ENCODE measurements at places on chromosomes 5 and 9.

DNA sequence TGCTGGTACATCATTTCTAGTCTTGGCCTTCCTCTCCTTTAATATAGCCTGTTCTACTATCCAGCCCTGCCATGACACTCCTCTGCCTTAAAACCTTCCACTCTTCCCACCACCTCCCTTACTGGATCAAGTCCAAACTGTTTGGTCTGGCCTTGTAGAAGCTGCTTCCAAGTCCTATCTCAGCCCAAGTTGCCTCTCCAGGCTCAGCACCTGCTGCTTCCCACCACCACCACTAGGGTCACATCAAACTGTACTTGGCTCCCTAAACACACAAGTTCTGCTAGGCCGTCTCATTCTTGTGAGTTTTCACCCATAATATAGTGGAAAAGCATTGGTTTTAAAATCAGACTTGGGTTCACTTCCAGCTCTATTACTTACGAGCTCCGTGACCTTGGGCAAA lies 1.4 kb downstream of the NDUFA8 start:
- no peak overlapping the region for H3K27ac ChIP-seq
- H3K4me3 ChIP-seq: peak overlapping the region; percentile 42
- H3K27me3 ChIP-seq: peaks cover 11% of the 10 kb centered on the region
- H3K4me1 ChIP-seq: peaks cover 26% of the 10 kb centered on the region
- DNase-seq: no peak

- H3K36me3 ChIP-seq: no peaks in the 10 kb centered on the region
- no peak for DNase-seq
- H3K4me3 ChIP-seq: no peak overlapping the region
- peaks cover 4% of the 10 kb centered on the region for H3K4me1 ChIP-seq
- H3K27ac ChIP-seq: no peak overlapping the region
Observed at GRCh38 chr9:81374459-81375186, 314.7 kb downstream of the TLE1 start.

- H3K36me3 ChIP-seq: no peaks in the 10 kb centered on the region
- DNase-seq: no peak
- H3K27me3 ChIP-seq: peaks cover 45% of the 10 kb centered on the region
- no peak overlapping the region for H3K4me3 ChIP-seq
- no peaks in the 10 kb centered on the region for H3K4me1 ChIP-seq
Observed at GRCh38 chr5:73365301-73365853, 83.2 kb downstream of the FOXD1 start.

DNA sequence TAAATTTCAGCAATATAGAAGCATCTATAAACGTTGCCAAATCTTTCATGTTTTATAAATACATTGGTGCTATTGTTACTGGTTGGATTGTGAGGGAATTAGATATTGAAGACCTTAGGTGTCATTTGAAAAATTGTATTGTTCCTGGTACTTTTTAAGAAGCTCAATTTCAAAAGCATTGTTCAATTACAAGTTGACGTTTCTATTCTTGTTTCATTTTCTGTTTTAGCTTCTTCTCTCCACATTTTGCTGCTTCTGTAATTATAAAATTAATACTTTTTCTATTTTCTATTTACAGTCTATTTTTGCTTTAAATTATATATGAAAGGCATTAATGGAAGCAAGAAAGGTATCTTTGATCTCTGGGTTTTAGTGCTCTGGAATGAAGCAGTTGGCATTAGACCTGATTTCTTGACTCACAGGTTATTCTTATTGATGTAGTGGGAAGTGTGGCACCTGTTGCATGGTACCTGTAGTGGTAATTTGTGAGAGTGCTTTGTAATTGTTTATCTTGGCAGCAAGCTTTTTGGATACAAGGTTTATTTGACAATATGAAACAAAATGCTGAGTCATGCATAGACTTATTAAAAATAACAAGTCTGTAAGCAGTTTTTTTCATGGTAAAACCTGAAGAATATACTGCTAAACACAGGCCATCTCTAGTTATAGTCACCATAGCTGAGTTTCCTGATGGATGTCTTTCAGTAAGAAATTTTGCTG lies 13.2 kb downstream of the MACIR start:
- peak overlapping the region; percentile 44 for H3K4me3 ChIP-seq
- peaks cover 11% of the 10 kb centered on the region for H3K36me3 ChIP-seq
- H3K4me1 ChIP-seq: peaks cover 4% of the 10 kb centered on the region
- H3K27ac ChIP-seq: no peak overlapping the region
- no peaks in the 10 kb centered on the region for H3K27me3 ChIP-seq

DNA sequence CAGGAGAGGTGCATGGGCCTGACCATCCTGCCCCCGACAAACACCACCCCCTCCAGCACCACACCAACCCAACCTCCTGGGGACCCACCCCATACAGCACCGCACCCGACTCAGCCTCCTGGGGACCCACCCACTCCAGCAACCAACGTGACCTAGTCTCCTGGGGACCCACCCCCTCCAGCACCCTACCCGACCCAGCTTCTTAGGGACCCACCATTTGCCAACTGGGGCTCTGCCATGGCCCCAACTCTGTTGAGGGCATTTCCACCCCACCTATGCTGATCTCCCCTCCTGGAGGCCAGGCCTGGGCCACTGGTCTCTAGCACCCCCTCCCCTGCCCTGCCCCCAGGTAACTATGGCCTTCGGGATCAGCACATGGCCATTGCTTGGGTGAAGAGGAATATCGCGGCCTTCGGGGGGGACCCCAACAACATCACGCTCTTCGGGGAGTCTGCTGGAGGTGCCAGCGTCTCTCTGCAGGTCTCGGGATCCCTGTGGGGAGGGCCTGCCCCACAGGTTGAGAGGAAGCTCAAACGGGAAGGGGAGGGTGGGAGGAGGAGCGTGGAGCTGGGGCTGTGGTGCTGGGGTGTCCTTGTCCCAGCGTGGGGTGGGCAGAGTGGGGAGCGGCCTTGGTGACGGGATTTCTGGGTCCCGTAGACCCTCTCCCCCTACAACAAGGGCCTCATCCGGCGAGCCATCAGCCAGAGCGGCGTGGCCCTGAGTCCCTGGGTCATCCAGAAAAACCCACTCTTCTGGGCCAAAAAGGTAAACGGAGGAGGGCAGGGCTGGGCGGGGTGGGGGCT lies 4.6 kb downstream of the CEL start:
- H3K27me3 ChIP-seq: no peaks in the 10 kb centered on the region
- H3K4me3 ChIP-seq: no peak overlapping the region
- no peak overlapping the region for H3K27ac ChIP-seq
- H3K4me1 ChIP-seq: no peaks in the 10 kb centered on the region
- H3K36me3 ChIP-seq: peaks cover 3% of the 10 kb centered on the region
- no peak for DNase-seq

DNA sequence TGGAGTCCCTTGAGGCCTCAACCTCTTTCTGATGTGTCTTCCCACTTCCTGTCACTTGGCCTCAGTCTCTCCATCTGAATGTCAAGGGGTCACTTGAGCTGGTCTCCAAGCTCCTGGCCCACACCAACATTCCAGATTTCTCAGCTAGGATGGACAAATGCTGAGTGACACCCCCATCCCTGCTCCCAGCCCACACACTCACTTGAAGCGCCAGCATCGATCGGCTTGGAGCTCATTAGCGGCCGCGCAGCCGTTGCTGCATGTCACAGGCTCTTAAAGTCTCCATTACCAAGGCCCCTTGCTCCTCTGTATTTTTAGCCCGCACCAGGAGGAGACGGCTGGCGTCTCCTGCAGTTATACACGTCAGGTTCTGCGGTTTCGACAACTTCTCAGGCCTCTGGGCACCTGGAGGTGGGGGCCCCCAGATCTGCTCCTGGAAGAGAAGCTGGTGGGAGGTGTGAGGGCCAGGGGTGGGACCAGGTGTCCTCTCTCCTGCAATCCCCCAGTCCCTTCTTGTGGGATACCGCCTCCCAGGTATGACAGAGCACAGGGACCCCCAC lies 33.4 kb upstream of the ARAP3 start:
- no peaks in the 10 kb centered on the region for H3K36me3 ChIP-seq
- DNase-seq: no peak
- no peak overlapping the region for H3K27ac ChIP-seq
- H3K27me3 ChIP-seq: peaks cover 37% of the 10 kb centered on the region
- H3K4me3 ChIP-seq: no peak overlapping the region

DNA sequence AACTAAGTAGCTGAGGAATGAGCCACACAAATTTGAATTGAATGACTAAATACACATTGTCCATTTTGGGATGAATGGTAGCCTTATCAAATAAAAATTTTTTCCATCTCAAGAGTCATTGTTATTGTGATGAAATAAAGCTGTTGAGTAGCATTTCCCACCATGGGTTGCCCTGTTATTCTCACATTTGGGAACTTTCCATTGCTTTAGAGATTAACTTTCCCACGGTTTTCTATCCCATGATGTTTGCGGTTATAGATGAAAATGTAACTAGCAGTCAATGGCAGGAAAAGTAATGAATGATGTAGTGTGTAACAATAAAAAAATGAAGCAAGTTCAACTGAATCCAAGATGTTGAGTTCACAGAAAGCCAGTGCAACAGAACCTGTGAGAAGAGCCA lies 59.9 kb upstream of the PLPP1 start:
- H3K27ac ChIP-seq: no peak overlapping the region
- H3K4me1 ChIP-seq: peaks cover 5% of the 10 kb centered on the region
- DNase-seq: no peak
- no peak overlapping the region for H3K4me3 ChIP-seq

GRCh38 chr9:121281614-121282276 lies 13.8 kb downstream of the GSN start:
- no peak for DNase-seq
- H3K4me3 ChIP-seq: no peak overlapping the region
- H3K27me3 ChIP-seq: no peaks in the 10 kb centered on the region
- H3K4me1 ChIP-seq: peaks cover 49% of the 10 kb centered on the region
- no peak overlapping the region for H3K27ac ChIP-seq
- peaks cover 42% of the 10 kb centered on the region for H3K36me3 ChIP-seq

DNA sequence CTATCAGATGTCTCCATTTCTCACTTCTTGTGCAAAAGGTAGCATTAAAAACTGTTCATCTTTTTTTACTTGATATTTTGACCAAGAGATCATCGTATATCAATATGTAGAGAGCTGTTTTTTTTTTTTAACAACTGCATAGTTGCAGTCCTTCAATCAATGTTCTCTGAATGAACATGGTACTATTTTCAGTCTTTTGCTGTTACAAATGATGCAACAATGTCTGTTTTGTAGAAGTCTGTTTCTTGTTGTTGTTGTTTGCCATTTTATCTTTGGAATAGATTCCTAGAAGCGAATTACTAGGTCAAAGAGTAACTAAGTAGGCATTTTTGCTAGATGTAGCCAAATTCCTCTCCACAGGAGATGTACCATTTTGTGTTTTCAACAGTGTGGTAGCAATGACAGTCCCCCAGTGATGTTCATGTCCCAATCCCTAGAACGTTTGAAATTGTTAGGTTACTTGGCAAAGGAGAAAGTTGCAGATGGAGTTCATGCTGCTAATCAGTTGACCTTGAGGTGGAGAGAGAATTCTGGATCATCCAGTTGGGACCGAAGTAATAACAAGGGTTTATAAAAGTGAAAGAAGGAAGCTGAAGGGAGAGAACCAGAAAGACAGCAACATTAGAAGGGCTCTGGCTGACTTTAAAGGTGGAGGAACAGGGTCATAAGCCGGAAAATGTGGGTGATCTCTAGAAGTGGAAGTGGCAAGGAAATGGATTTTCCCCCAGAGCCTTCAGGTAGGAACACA lies 6.3 kb downstream of the MTREX start:
- no peak for DNase-seq
- peaks cover 21% of the 10 kb centered on the region for H3K36me3 ChIP-seq
- no peak overlapping the region for H3K4me3 ChIP-seq
- peak overlapping the region; percentile 65 for H3K27ac ChIP-seq
- peaks cover 62% of the 10 kb centered on the region for H3K4me1 ChIP-seq
- no peaks in the 10 kb centered on the region for H3K27me3 ChIP-seq

GRCh38 chr5:17330386-17330785 lies 113.0 kb downstream of the BASP1 start:
- H3K27ac ChIP-seq: no peak overlapping the region
- no peak for DNase-seq
- H3K27me3 ChIP-seq: no peaks in the 10 kb centered on the region
- H3K4me3 ChIP-seq: no peak overlapping the region

- no peak overlapping the region for H3K27ac ChIP-seq
- H3K4me3 ChIP-seq: no peak overlapping the region
- H3K4me1 ChIP-seq: no peaks in the 10 kb centered on the region
Observed at GRCh38 chr5:5231576-5231975, 91.4 kb downstream of the ADAMTS16 start.

GRCh38 chr9:93606187-93606586 lies 29.8 kb downstream of the PHF2 start:
- no peak overlapping the region for H3K27ac ChIP-seq
- no peak overlapping the region for H3K4me3 ChIP-seq
- peaks cover 15% of the 10 kb centered on the region for H3K4me1 ChIP-seq
- H3K27me3 ChIP-seq: no peaks in the 10 kb centered on the region
- peaks cover 37% of the 10 kb centered on the region for H3K36me3 ChIP-seq

- no peaks in the 10 kb centered on the region for H3K36me3 ChIP-seq
- no peak overlapping the region for H3K4me3 ChIP-seq
- no peak for DNase-seq
Observed at GRCh38 chr5:103442750-103443149, 119.8 kb downstream of the NUDT12 start.

- H3K36me3 ChIP-seq: peaks cover 14% of the 10 kb centered on the region
- H3K4me1 ChIP-seq: peaks cover 25% of the 10 kb centered on the region
- H3K4me3 ChIP-seq: no peak overlapping the region
- no peak overlapping the region for H3K27ac ChIP-seq
- DNase-seq: no peak
Observed at GRCh38 chr9:137396227-137396626, 26.7 kb downstream of the EXD3 start.

DNA sequence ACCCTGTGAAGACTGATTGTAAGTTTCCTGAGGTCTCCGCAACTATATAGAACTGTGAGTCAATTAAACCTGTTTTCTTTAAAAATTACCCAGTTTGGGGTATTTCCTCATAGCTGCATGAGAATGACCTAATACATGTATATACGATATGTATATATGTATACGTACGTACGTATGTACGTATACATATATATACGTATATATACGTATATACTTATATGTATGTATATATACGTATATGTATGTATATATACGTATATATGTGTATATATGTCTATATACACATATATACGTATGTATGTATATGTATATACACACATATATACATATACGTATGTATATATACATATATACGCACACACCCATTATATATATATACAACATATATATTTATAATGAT lies 1153.0 kb upstream of the CDH18 start:
- H3K27me3 ChIP-seq: no peaks in the 10 kb centered on the region
- H3K36me3 ChIP-seq: no peaks in the 10 kb centered on the region
- no peak for DNase-seq

DNA sequence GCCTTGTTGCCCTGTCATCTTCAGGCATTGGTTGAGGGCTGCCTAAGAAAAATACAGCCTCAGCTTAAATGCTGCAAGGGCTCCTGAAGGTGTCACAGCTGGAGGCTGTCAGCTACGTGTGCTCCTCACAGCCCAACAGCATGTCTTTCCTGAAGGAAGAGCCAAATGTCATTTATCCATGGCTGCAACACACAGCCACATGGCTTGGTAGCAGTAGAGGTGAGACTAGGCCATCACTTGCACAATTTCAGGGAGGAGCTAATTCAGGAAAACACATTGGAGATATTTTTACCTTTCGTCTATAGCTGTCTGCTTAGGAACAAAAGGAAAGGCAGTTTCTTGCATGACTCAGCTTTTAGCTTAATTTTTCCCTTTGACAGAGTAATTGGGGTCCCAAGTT lies 260.7 kb downstream of the SYK start:
- H3K4me1 ChIP-seq: peaks cover 37% of the 10 kb centered on the region
- H3K4me3 ChIP-seq: no peak overlapping the region
- DNase-seq: no peak
- H3K27me3 ChIP-seq: peaks cover 12% of the 10 kb centered on the region

GRCh38 chr9:445033-445432 lies 230.4 kb downstream of the DOCK8 start:
- no peaks in the 10 kb centered on the region for H3K4me1 ChIP-seq
- H3K4me3 ChIP-seq: no peak overlapping the region
- no peak overlapping the region for H3K27ac ChIP-seq
- DNase-seq: no peak

- H3K36me3 ChIP-seq: no peaks in the 10 kb centered on the region
- DNase-seq: no peak
- H3K4me3 ChIP-seq: no peak overlapping the region
Observed at GRCh38 chr5:75044406-75044805, 8.0 kb downstream of the GCNT4 start.

Data from stimulated activated naive B cell treated with anti-CD40 and anti-IgM and Interleukin-4, amounts not matched to agents 10 μg/mL and 1 μg/mL and 100 μg/mL, for 72 hours (primary cell).